Mesendoderm (in vitro differentiated cells): ENCODE measurements at places on chromosomes 11 and 22.

DNA sequence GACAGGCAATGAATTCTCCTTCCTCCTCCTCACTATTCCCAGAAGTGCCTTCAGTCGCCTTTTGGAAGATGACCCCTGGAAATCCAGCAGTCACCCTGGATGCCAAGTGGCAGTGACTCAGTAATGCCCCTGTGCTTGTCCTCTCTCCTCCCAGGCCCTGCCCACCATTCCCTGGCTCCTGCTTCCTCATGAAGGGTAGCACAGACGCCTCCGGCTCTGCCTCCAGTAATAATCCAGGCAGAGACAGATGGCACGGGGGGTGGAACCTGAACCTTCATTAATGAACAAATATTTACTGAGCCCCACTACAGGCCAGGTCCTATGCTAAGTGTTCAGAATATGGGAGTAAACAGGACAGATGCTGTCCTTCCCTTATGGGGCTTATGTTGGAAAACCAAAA is 23.2 kb downstream of the SYT13 start:
- no peaks in the 10 kb centered on the region for H3K27me3 ChIP-seq
- no peak overlapping the region for H3K4me3 ChIP-seq
- no peak overlapping the region for H3K27ac ChIP-seq
- no peaks in the 10 kb centered on the region for H3K36me3 ChIP-seq
- H3K4me1 ChIP-seq, result no peaks in the 10 kb centered on the region

DNA sequence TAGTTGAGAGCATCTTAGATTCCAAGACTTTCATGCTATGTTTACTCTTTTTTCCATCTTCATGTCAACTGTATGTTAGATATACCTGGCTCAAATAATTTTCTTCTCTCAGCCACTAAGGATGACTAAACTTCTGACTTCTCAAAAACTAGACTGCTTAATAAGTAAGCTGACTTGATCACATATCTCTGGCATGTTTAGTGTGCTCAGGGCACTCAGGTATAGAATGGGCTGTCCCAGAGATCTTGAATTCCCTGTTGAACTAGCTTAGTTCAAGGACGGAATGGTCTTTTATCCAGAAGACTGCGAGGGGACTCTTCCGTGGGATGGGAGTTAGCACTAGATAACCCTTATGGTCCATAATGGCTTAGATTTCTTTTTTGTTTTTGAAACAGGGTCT is 13.0 kb downstream of the NEU3 start:
- peaks cover 4% of the 10 kb centered on the region for H3K36me3 ChIP-seq
- H3K27me3 ChIP-seq, result no peaks in the 10 kb centered on the region
- H3K4me1 ChIP-seq, result no peaks in the 10 kb centered on the region
- no peak overlapping the region for H3K4me3 ChIP-seq
- DNase-seq, result no peak

GRCh38 chr11:108662700-108663099 is 2.2 kb upstream of the DDX10 start:
- no peak overlapping the region for H3K4me3 ChIP-seq
- DNase-seq, result no peak

GRCh38 chr11:16773981-16774935 is 35.8 kb downstream of the C11orf58 start:
- H3K4me3 ChIP-seq, result no peak overlapping the region
- H3K27ac ChIP-seq, result no peak overlapping the region
- no peaks in the 10 kb centered on the region for H3K27me3 ChIP-seq
- no peaks in the 10 kb centered on the region for H3K4me1 ChIP-seq
- H3K36me3 ChIP-seq, result no peaks in the 10 kb centered on the region

GRCh38 chr22:32819120-32819519 is 17.6 kb downstream of the TIMP3 start:
- H3K27ac ChIP-seq, result peak overlapping the region; percentile 28
- no peaks in the 10 kb centered on the region for H3K36me3 ChIP-seq
- no peak overlapping the region for H3K4me3 ChIP-seq
- peaks cover 10% of the 10 kb centered on the region for H3K4me1 ChIP-seq
- no peak for DNase-seq

DNA sequence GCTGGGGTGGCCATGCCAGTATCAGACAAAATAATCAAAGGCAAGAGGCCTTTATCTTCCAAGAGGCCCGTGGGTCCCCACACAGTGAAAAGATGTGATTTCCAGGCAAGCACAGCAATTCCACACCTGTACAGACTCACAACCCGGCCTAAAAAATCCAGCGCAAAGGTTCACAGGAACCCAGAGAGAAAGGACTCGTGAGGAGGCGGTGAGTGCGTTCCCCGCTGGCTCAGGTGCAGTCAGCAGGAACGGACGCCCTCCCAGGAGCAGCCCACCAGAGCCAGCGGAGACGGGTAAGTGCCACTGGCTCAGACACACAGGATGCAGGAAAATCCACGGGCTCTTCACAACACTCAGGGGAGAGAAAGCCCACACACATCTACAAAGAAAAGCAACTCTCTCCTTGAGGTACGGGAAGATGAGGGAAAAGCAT is 4.4 kb downstream of the TOLLIP start:
- H3K36me3 ChIP-seq, result no peaks in the 10 kb centered on the region
- no peak overlapping the region for H3K4me3 ChIP-seq
- no peaks in the 10 kb centered on the region for H3K4me1 ChIP-seq
- no peak for DNase-seq
- no peaks in the 10 kb centered on the region for H3K27me3 ChIP-seq

GRCh38 chr22:49850021-49850911 is 3.4 kb upstream of the ZBED4 start:
- H3K36me3 ChIP-seq, result no peaks in the 10 kb centered on the region
- H3K4me3 ChIP-seq, result no peak overlapping the region
- no peak for DNase-seq
- peaks cover 4% of the 10 kb centered on the region for H3K4me1 ChIP-seq

- no peaks in the 10 kb centered on the region for H3K27me3 ChIP-seq
- peak; percentile 59 for DNase-seq
- H3K36me3 ChIP-seq, result no peaks in the 10 kb centered on the region
- no peaks in the 10 kb centered on the region for H3K4me1 ChIP-seq
Measured at GRCh38 chr11:130213143-130213978, 53.8 kb downstream of the ST14 start.

- no peak overlapping the region for H3K4me3 ChIP-seq
- H3K36me3 ChIP-seq, result no peaks in the 10 kb centered on the region
- H3K27me3 ChIP-seq, result no peaks in the 10 kb centered on the region
- no peak for DNase-seq
- H3K27ac ChIP-seq, result no peak overlapping the region
Measured at GRCh38 chr11:116792144-116792868, 627 bp upstream of the APOA5 start.

- no peaks in the 10 kb centered on the region for H3K36me3 ChIP-seq
- no peak overlapping the region for H3K4me3 ChIP-seq
- H3K27me3 ChIP-seq, result no peaks in the 10 kb centered on the region
- H3K27ac ChIP-seq, result no peak overlapping the region
Measured at GRCh38 chr22:27466229-27466628, 335.3 kb downstream of the MN1 start.

DNA sequence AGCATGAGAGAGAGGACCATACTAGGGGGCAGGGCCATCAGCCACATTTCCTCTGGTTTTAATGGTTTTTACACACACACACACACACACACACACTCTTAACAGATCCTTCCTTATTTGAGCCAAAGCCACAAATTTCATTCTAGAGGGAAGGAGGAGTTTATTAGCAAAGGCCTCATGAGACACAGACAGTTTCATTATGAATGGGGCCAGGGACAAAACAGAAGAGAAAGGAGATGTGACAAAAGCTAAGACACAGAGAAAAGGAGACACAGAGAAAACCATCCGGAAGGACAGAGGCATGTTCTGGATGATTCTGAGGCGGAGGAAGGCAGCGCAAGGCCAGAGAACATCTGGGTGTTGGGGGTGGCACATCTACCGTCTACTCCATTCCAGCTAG is 32.2 kb upstream of the ARFGAP3 start:
- H3K4me1 ChIP-seq, result peaks cover 11% of the 10 kb centered on the region
- no peak for DNase-seq
- H3K4me3 ChIP-seq, result no peak overlapping the region
- no peaks in the 10 kb centered on the region for H3K27me3 ChIP-seq
- H3K36me3 ChIP-seq, result peaks cover 12% of the 10 kb centered on the region
- H3K27ac ChIP-seq, result no peak overlapping the region

DNA sequence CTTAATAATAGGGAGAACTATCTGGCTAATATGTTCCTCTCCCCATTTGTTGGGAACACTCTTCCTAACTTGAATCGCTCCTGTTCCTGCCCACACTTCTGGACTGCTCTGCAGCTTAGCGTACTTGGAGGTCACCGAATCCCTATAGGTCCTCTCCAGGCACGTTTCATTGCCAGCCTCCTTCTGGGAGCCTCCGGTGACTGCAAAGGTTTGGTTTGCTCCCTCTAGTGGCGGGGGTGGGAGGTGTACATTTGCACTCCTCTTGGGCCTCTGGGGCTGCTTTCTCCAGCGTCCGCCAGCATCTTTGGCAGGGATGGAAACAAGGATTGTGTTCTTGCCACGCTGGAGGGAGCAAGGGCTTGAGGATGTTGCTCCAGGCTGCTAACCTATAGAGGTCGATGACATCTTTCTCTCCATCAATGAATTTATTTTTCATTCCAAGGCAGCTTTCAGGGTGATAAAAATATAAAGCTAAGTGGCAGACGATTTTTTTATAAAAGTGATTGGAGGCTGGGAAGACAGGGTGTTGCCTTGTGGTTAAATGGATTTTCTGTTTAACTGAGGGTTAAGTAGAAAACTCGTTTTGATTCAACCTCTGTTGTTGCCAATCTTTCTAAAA is 48.7 kb downstream of the TSPAN18 start:
- no peak overlapping the region for H3K27ac ChIP-seq
- DNase-seq, result peak; percentile 91
- H3K4me3 ChIP-seq, result no peak overlapping the region
- H3K4me1 ChIP-seq, result peaks cover 8% of the 10 kb centered on the region

DNA sequence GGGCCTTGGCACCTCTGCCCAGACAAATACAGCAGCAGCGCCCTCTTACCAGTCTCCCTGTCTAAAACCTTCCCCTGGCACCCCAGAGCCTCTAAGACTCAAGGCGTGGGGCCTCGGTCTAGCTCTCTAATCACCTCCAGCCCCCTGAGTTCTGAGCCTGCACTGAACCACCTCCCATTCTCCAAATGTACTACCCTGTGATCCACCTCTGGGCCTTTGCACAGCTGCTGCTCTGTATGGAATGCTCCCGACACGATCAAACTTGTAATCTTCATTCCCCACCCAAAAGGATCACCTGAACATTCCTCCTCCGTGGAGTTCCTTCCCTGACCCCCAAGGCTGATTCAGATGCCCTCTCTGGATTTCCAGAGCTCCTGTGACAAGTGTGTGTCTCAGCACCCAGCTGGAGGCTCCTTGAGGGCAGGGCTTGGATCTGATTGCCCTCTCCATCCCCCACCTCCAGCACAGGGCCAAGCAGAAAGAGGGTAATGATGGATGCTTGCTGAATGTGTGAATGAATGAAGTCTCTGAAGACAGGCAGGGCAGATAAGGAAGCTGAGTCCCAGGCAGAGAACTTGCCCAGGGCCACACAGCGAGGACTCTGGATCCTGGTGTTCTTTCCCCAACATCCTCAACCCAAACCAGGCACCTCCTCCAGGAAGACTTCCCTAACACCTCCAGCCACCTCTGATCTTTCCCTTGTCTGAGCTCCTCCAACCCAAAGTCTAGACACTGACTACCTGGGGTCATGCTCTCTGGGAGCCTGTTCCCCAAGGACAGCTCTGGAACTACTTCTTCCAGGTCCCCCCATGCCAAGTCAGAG is 18.3 kb downstream of the STARD10 start:
- no peaks in the 10 kb centered on the region for H3K36me3 ChIP-seq
- no peak overlapping the region for H3K27ac ChIP-seq

GRCh38 chr22:45997777-45998637 is 21.0 kb upstream of the WNT7B start:
- H3K36me3 ChIP-seq, result no peaks in the 10 kb centered on the region
- no peak overlapping the region for H3K4me3 ChIP-seq
- H3K27me3 ChIP-seq, result no peaks in the 10 kb centered on the region
- DNase-seq, result no peak
- no peak overlapping the region for H3K27ac ChIP-seq

GRCh38 chr11:103676413-103676812 is 360.0 kb upstream of the DDI1 start:
- H3K4me3 ChIP-seq, result no peak overlapping the region
- H3K4me1 ChIP-seq, result no peaks in the 10 kb centered on the region
- DNase-seq, result no peak
- H3K27me3 ChIP-seq, result no peaks in the 10 kb centered on the region
- no peak overlapping the region for H3K27ac ChIP-seq

DNA sequence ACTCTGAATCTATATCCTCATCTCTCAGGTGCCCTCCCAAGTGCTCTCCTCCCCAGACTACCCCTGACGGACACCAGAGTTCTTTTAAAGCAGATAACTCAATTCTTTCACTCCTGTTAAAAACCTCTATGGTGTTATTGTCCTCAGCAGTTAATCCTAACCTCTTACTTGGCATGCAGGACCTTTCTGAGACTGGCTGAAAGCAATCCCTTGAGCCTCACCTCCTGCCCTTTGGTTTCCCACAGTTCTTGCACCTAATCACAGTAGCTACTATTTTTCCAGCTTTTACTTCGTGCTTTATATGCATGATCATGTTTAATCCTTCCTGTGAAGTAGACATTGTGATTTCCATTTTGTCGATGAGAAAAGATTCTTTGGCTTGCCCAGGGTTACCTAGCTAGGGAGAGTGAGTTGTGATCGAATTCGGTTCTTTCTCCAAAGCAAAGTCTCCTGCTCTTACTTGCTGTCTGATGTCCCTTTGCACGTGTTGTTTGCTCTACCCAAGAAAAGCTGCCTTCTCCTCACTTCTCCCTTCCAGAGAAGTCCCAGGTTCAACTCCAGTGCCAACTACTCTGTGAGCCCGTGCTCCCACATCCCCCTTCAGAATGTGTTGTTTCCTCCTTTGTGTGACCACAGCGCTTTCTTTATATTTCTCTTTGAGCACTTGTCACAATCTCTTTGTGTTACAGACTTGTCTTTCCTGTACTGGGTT is 2.1 kb downstream of the UBE2L3 start:
- H3K4me3 ChIP-seq, result peak overlapping the region; percentile 19
- no peak overlapping the region for H3K27ac ChIP-seq
- peaks cover 9% of the 10 kb centered on the region for H3K4me1 ChIP-seq
- no peak for DNase-seq

DNA sequence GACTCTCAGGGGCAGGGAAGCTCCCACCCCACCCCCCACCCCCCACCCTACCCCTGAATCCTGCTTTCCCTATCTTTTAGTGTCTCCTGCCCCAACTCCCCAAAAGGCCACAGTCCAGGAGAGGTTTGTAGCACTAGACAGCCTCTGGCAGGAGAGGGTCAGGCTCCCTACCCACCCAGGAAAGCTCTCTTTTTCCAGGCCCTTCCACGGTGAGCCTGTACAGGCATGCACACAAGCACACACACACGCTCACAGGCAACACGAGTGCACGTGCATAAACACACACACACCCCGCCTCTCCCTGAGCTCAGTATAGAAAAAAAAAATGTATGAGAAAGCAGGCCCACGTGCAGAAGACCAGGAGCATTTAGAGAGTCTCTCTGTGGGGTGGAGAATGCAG is 414.0 kb downstream of the MN1 start:
- H3K27ac ChIP-seq, result no peak overlapping the region
- H3K4me3 ChIP-seq, result no peak overlapping the region
- no peaks in the 10 kb centered on the region for H3K27me3 ChIP-seq
- no peaks in the 10 kb centered on the region for H3K4me1 ChIP-seq
- no peak for DNase-seq

- no peaks in the 10 kb centered on the region for H3K36me3 ChIP-seq
- H3K4me1 ChIP-seq, result peaks cover 4% of the 10 kb centered on the region
- no peak for DNase-seq
- no peaks in the 10 kb centered on the region for H3K27me3 ChIP-seq
- H3K27ac ChIP-seq, result no peak overlapping the region
Measured at GRCh38 chr11:10581481-10582019, 13.1 kb upstream of the LYVE1 start.
